Endothelial cell (in vitro differentiated cells): ENCODE measurements at places on chromosomes 1 and 21. TPM values are rescaled to one million over a fixed set of nuclear protein-coding genes. Genes with fewer than 3 reads are reported as not detected.
A peak's percentile ranks its signal among the peaks of the same experiment; 100 is the strongest.

Gene KRTAP11-1
- not detected for total RNA-seq

Gene ITPKB
- 144 TPM for total RNA-seq

Gene NIPAL3
- 9.4 TPM for total RNA-seq

Gene LEMD1
- total RNA-seq: 3.0 TPM

Gene SHISAL2A
- not detected for total RNA-seq

Gene TNNI3K
- total RNA-seq: not detected

Gene OXCT2
- total RNA-seq: 0.36 TPM

Gene SLC22A15
- 21.9 TPM for total RNA-seq

Gene ACKR1
- 0.23 TPM for total RNA-seq

Gene FAM177B
- total RNA-seq: not detected

Gene APOBEC4
- not detected for total RNA-seq

Gene CRYBG2
- total RNA-seq: 1.4 TPM

Gene CREG1
- 22.2 TPM for total RNA-seq

- no peak for DNase-seq
Measured at GRCh38 chr1:171177261-171177660, 7.8 kb upstream of the FMO2 start.

DNA sequence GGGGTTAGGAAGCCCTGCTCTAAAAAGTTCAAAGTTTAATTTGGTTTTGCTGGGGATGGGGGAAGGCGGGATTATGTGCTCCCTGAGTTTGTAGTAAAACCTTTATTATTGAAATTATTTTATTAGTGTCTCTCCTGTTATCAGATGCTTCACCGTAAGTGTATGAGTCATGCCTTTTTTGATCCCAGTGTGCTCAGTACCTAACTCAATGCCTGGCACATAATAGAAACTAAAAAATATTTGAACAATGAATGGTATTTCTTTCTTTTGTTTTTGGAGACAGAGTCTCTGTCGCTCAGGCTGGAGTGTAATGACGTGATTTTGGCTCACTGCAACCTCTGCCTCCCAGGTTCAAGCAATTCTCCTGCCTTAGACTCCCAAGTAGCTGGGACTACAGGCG, 6.4 kb downstream of the SNRPE start:
- DNase-seq: no peak

DNA sequence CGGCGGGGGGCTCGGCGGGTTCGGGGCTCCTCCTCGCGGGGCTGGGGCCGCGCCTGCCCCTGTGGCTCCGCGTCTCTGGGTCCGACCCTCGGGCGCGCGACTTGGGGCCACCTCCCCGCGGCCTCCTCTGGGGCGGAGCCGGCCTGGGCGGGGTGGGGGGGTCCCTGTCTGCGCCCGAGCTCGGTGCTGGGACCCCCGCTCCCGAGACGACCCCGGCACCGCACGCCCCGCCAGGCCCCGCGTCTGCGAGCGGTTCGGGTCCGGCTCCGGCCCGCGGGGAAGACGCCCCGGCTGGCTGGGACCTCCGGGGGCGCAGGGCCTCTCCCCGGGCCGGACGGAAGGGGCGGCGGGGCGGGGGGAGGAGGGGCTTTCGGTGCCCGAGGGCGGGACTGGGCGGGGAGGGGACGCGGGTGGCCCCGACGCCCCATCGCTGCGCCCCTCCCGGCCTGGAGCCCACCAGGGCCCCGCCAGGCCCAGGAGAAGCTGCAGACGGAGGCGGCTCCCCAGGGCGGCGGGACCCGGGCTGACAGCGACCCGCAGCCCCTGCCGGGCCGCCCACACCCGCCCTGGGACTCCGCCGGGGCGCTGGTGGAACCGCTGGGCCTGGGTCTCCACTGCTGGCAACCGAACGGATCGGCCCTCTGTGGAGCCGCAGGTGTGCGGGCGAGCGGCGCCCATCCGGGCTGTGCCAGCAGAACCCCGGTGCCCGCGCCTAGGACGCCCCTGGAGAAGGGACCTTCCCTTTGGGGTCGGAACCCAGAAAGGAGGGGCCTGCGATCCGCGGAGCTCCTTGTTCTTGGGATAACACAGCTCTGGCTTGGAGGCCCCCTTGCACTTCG, 610 bp downstream of the COL6A2 start:
- peak; percentile 31 for DNase-seq

DNA sequence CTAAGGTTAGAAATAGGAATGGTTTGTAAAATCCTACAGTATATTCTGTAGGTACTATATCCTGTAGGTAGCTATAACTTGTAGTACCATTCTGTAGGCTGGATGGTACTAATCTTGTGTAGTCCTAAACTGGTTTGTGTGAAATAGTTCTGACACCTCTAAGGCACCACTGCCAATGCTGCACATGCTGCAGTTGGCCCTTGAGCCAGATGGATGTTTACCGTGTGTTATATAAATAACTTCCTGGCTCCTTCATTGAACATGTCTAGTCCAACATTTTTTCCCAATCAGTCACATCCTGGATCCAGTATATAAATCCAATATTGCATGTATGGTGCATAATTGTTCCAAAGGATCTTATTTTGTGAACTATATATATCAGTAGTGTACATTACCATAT, 89.5 kb upstream of the GNG4 start:
- DNase-seq: no peak

DNA sequence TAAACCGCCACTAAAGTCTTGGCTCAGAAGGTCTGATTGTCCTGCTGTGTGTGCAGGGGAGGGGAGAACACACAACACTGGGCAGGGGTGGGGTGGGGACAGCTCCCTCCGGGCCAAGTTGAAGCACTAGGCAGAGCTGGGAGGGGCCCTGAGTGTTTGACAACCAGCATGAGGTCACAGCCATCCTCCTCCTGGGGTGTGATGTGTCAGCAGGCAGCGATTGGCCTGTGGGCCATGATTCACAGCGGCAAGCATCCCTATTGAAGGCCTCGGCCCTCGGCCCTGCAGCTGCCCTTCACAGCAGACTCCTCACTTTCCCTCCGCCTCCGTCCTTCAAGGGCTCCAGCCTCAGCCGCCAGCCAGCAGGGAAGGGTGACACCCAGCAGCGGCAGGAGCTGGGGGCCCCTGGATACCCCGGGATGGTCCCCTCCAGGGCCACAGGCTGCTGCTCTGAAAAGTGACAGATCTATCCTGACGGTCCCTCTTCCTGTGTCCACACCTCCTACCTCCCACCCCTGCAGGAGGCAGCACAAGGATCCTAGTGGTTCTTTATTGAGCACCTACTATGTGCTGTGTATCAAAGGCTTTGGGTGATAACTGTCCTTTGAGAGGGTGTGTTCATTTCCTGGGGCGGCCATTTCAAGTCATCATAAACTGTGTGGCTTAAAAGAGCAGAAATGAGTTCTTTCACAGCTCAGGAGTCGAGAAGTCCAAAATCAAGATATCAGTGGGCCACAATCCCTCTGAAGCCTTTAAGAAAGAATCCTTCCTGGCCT, 66.0 kb upstream of the SLC25A33 start:
- no peak for DNase-seq

GRCh38 chr1:244628789-244629188, 24.1 kb upstream of the DESI2 start:
- no peak for DNase-seq

GRCh38 chr1:239817276-239817675, 274.4 kb upstream of the FMN2 start:
- no peak for DNase-seq

DNA sequence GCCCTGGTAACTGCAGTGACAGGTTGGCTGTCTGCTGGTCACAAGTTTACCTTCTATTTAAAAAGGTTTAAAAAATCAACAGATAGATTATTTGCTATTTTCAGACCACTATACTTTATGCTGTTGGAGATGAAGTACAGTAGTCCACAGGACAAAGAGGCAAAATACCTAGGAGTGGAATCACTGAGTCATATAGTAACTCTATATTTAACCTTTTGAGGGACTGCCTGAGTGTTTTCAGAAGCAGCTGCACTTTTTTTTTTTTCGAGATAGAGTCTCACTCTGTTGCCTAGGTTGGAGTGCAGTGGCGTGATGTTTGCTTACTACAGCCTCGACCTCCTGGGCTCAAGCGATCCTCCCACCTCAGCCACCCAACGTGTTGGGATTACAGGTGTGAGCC, 11.7 kb downstream of the CNIH4 start:
- no peak for DNase-seq

GRCh38 chr1:37763791-37764413, 1.0 kb downstream of the EPHA10 start:
- DNase-seq: no peak

- no peak for DNase-seq
Measured at GRCh38 chr1:206824331-206824730, 41.1 kb upstream of the IL20 start.

GRCh38 chr1:70195342-70195741, 10.0 kb downstream of the LRRC40 start:
- DNase-seq: no peak

GRCh38 chr1:107843989-107844388, 121.0 kb downstream of the VAV3 start:
- DNase-seq: no peak

GRCh38 chr21:35940074-35940927, 120.0 kb downstream of the SETD4 start:
- DNase-seq: peak; percentile 32

GRCh38 chr21:39842741-39843459, 24.3 kb upstream of the PCP4 start:
- no peak for DNase-seq

- DNase-seq: no peak
Measured at GRCh38 chr1:36620142-36620541, 137.4 kb upstream of the CSF3R start.

GRCh38 chr1:219189021-219189824, 15.5 kb downstream of the LYPLAL1 start:
- no peak for DNase-seq

GRCh38 chr1:54624466-54625464, 1.4 kb upstream of the FAM151A start:
- no peak for DNase-seq

DNA sequence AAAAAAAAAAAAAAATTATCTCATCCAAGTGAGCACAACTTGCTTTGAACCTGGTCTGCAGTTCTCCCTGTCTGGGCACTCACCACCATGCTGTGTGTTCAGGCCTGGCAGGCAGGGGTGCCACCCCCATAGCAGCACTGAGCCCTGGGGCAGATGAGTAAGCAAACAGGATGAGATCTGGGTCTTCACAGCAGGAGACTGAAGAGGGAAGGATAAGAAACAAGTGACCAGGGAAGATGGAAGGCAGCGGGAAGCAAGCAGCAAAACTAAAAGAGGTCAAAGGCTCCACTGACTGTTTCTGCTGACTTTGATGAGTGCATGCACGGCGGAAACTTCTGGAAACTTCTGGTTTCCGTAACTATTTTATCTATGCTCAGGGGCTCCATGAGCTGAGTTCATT, 133.5 kb upstream of the SOD1 start:
- DNase-seq: no peak

GRCh38 chr1:214463596-214463995, 87.8 kb downstream of the PTPN14 start:
- no peak for DNase-seq

DNA sequence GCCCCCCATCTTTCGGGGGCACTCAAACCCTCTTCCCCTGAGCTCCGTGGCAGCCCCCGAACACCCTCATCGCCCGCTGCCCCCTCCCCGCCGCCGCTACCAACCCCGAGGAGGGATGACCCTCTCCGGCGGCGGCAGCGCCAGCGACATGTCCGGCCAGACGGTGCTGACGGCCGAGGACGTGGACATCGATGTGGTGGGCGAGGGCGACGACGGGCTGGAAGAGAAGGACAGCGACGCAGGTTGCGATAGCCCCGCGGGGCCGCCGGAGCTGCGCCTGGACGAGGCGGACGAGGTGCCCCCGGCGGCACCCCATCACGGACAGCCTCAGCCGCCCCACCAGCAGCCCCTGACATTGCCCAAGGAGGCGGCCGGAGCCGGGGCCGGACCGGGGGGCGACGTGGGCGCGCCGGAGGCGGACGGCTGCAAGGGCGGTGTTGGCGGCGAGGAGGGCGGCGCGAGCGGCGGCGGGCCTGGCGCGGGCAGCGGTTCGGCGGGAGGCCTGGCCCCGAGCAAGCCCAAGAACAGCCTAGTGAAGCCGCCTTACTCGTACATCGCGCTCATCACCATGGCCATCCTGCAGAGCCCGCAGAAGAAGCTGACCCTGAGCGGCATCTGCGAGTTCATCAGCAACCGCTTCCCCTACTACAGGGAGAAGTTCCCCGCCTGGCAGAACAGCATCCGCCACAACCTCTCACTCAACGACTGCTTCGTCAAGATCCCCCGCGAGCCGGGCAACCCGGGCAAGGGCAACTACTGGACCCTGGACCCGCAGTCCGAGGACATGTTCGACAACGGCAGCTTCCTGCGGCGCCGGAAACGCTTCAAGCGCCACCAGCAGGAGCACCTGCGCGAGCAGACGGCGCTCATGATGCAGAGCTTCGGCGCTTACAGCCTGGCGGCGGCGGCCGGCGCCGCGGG, 837 bp downstream of the FOXD3 start:
- DNase-seq: peak; percentile 38

DNA sequence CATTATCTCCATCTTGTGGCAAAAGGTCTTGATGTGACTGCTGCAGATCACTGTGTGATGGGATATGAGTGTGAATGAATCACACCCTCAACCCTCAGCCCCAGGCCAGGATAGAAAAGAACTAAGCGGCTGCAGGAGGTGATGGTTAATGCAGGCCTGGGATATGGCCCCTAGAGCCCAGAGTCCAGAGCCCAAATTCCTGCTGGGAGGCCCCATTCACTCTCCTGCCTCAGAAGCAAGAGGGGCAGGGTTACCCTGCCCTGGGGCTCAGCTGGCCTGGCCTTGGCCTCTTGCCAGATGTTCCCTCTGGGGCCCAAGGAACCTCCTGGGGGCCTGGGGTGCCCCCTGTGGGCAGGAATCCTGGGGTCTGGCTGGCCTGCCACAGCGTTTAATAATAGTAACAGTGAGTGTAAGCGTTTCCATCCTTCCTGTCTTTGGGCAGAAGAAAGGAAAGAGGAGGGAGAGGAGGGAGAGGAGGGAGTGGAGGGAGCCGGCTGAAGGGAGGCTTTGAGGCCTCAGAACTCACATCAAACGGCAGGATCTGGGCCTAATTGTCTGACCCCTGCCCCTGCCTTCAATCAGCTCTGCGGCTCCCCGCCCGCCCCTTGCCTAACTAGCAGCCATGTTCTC, 26.2 kb downstream of the DMAP1 start:
- DNase-seq: peak; percentile 44

- no peak for DNase-seq
Measured at GRCh38 chr1:206833106-206833680, 32.2 kb upstream of the IL20 start.

- DNase-seq: no peak
Measured at GRCh38 chr1:17565461-17566252, 26.2 kb downstream of the ARHGEF10L start.

- no peak for DNase-seq
Measured at GRCh38 chr1:227388214-227389168, 70.2 kb upstream of the CDC42BPA start.
